ENCODE measurements at places on chromosomes 13 and 19.

DNA sequence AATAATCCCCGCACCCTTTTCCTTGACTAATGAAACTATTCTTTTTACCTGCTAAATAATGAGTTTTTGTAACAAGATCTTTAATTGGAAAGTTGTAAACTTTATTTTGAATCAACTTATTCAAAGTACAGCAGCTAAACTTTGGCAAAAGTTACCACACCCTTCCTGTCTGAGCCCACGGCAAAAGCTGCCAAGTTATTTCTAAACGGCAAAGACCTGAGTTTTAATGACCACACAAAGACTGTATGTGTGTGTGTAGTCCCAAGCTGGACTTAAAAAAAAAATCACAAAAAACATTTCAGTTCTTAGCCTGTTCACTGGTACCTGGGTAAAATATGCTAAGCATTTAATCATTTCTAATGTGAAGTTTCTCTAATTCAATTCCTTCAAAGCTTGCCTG is 60.7 kb downstream of the ZAR1L start:
- DNase-seq: no peak

- DNase-seq: no peak
Measured at GRCh38 chr13:30730526-30730925, 4.8 kb upstream of the ALOX5AP start.

GRCh38 chr19:35291916-35292315 is at the start of gene MAG:
Gene MAG (plus strand): TSS chr19:35292161. CDS start chr19:35295409, 3,248 bp downstream.
- DNase-seq: no peak

GRCh38 chr13:87981416-87981815 is 310.2 kb downstream of the SLITRK5 start:
- DNase-seq: no peak

DNA sequence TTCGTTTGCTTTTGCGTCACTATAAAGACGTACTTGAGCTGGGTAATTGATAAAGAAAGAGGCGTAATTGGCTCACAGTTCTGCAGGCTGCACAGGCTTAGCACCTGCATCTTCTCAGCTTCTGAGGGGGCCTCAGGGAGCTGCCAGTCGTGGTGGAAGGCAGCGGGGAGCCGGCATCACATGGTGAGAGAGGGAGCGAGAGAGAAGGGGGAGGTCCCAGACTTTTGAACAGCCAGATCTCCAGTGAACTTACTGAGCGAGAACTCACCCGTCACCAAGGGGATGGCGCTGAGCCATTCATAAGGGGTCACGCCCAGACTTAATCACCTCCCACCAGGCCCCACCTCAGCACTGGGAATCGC is 58.7 kb upstream of the F7 start:
- no peak for DNase-seq

DNA sequence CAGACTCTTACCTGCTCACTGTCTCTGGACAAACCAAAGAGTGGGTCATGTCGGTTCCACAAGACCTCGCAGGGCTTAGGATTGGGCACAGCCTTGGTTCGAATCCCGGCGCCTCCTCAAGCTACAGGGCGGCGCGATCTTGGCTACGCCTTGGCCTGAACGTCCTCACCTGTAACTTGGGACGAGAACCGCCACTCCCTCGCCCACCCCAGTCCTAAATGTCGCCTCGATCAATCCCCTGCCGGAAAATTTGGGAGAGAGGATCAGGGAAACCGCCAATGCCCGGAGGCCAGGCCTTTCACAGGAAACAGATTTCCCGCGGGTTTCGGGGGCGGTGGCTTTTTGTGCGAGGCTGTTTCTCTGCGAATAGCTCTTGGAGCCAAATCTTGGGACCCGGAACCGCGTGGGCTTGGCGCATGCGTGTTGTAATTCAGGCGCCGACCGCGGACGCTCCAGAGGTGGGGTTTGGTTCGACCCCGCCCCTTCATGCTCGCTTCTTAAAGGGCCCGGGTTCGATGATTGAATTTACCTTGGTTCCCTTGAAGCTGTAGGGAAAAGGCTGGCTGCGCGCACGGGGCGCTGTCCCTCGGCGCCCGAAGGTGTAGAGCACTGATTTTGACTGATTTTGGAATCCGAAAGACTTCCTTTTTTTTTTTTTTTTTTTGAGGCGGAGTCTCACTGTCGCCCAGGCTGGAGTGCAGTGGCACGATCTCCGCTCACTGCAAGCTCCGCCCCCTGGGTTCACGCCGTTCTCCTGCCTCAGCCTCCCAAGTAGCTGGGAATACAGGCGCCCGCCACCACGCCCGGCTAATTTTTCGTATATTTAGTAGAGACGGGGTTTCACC is at the start of gene NR2C2AP:
Gene NR2C2AP, minus strand, starts transcription at position 403 of the 845 bp plus-strand sequence. Its CDS starts 354 bp downstream, at position 49.
- DNase-seq: peak; percentile 88

- no peak for DNase-seq
Measured at GRCh38 chr13:113562844-113563243, 21.7 kb upstream of the TFDP1 start.

- no peak for DNase-seq
Measured at GRCh38 chr13:41296879-41297646, 14.0 kb upstream of the NAA16 start.

DNA sequence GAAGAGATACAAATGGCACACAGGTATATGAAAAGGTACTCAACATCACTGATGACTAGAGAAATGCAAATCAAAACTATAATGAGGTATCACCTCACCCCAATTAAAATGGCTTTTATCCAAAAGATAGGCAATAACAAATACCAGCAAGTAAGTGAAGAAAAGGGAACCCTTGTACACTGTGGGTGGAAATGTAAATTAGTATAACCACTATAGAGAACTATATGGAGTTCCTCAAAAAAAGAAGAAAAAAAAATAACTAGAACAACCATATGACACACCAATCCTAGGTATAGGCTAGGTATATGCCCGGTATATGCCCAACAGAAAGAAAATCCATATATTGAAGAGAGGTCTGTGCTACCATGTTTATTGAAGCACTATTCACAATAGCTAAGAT is 150.9 kb downstream of the VWA8 start:
- no peak for DNase-seq

DNA sequence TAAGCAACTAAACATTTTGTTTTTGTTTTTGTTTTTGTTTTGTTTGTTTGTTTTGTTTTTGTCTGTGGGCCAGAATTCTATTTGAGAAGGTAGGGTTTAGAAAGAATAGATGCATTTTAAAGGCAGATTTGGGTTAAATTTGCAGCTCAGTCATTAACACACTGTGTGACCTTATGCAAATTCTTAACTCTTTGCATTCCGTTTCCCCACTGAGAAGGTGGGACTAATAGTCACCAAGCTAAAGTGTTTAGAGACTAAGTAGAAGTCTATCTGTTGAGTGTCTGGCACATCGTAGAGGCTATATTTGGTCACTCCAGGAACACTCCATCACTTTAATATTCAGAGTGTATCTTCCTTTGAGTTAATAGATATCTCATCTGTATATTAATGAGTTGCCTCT is 87.1 kb downstream of the CCNA1 start:
- DNase-seq: no peak

DNA sequence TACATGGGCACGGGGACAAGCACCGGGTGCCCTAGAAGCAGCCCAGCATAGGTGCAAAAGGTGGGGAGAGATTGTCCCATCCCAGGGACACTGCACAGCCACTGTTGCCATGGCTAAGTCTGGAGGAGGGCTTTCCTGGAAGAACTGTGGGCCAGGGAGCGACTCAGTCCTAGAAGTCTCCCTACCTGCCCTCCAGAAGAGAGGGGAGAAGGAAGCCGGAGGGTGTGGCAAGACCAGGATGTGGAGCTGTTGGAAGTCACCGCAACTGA is 2.3 kb upstream of the FBN3 start:
- no peak for DNase-seq

GRCh38 chr13:28830580-28830979 is 10.4 kb downstream of the MTUS2 start:
- DNase-seq: no peak

- DNase-seq: no peak
Measured at GRCh38 chr13:33249066-33249465, 36.5 kb downstream of the STARD13 start.

DNA sequence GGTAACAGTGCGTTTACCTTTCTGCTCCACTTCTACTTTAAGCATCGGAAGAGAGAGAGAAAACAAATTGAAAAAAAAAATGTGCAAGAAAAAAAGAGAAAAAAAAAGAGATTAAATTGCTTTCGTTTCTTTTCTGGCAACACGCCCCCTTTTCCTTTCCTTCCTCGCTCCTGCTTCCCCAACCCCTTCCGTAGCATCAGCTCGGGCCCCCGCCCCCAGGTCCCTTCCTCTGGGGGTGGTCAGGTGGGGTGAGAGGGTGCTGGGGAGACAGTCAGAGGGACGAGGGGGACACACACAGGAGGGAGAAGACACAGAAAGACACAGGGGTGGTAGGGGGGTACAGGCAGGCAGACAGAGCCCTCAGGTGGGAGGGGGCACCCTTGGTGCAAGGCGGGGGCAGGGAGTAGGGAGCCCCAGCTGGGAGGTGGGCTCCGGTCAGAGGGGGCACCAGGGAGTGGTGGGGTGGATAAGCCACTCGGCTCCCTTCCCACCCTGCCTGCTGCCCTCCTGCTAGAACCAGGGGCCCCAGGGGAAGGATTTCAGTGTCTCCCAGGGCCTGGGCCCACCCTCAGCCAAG is 30.7 kb upstream of the ASF1B start:
- no peak for DNase-seq

DNA sequence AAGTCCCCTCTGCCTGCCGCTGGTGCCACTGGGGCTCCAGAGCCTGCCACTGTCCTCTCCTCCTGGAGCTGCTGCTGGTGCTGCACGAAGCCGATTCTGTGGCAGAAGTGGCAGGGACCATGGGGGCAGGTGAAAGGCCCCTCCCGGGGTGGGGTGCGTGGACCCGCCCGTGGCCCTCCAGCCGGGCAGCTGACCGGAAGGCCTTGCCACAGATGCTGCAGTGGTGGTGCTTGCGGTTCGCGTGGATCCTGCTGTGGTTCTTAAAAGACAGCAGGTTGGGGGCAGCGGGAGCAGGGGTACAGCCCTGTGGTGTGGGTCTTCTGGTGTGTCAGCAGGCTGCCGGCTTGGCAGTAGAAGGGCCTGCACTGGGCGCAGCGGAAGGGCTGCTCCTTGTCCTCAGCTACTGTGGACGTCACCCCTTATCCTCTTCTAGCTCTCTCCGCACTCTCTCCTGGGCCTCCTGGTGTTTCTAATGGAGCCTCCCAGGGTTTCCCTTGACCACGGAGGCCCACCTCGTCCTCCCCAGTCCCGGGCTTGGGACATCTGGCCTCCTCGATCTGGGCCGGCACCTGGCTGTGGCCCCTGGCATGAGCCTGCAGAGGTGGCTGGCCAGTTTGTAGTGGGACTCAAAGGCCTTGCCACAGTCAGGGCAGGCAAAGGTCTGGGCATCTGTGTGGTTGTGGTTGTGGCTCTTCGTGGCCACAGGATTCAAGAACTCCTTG is 380.4 kb downstream of the OLFM4 start:
- DNase-seq: no peak

DNA sequence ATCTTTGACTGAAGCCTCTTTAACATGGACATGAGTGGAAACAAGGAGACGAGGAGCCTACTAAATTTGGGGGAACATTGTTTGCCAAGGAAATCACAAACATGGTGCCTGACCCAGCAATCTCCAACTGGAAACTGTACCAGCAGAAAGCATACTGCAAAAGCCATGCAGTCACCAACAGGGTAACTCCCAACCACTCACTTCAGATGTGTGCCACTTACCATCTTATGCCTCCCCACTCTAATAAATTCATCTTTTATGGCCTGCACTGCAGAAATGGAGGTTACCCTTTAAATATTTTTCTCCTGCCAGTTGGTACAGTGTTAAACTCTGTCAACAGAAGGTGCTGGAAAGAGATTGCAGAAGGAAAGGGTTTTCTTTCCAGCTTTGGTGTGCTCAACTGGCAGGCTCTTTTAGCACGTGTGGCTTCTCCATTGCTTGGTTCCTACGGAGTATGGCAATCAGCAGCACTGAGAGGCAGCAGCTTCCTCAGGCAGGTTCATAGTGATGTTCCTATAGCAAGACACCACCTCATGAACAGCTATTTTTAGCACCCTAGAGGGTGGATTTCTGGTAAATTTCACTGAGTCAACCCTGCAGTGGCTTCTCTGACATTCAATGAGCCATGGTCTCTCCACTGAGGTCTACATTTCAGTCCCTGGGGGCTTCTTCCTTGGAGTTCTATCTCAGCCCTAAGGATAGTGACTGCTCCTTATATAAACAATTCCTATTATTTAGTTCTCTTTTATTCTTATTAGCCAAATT is 21.4 kb downstream of the MIR17HG start:
- DNase-seq: no peak

DNA sequence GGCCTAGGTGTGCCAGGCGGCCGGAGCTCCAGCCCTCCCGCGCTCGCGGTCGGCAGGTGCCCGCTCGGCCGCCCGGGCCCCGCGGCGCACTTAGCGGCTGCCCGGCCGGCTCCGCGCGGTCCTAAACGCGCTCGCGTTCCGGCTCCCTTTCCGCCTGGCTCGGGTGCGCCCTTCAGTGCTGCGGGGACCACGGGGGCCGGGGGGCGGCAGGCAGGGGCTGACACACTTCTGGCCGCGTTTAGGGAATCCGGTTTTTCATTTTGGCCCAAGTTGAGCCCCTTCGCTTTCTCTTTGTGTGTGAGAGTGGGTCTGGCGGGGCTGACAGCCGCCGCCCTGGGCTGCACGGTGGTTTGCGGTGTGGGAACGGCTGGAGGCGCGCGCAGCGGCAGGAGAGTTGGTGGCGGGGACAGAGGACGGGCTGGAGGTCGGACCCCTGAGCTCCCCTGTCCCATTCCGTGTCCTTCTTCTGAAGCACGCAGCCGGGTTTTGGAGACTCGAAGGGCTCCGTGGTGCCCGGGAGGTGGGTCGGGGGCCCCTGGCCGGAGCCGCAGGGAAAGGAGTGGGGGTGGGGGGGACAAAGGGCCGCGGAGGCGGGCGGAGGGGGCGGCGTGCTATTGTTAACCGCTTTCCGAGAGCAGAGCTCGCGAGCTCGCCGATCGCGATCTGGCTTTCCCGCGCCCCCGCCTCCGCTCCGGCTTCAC is 3.1 kb downstream of the FGF9 start:
- DNase-seq: peak; percentile 42

- DNase-seq: no peak
Measured at GRCh38 chr19:13976446-13976845, 24.1 kb downstream of the DCAF15 start.

DNA sequence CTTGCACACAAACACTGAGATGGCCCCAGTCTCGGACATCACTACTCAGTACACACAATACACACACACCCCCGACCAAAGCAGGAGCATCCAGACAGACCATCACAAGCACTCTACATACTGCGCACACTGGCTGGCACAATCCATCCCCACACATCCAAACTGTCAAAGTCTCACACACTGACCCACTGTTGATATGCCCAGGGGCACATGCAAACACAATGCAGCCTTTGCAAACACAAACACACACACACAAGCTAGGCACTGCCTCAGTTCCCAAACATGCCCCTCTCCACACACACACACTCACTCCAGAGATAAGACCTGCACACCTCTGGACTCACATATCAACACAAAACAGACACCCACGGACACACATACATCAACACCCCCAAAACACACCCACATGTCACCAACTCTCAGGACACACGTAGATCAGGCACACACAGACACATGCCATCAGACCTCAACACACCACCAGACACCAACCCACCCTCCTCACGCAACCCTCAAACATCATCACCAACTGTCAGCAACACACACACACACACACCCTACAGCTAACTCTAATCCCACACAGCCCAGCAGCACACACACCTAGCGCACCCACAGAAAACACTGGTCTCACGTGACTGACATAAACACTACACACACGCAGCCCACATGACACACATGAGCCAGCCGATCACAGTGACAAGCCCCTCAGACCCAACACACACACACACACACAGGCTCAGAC is 1.9 kb downstream of the BBC3 start:
- DNase-seq: no peak

All from renal pelvis (tissue), 12 donors.